ENCODE measurements at places on chromosomes 11 and 22. TPM values are rescaled to one million over a fixed set of nuclear protein-coding genes. Genes with fewer than 3 reads are reported as not detected.

NFAM1 gene
- 0.50 TPM for total RNA-seq

ART5 gene
- 9.1 TPM for total RNA-seq

CWF19L2 gene
- total RNA-seq, result 27.4 TPM

MRGPRX3 gene
- not detected for total RNA-seq

ARCN1 gene
- total RNA-seq, result 131 TPM

Measured in endodermal cell (in vitro differentiated cells).